ENCODE measurements at places on chromosomes 6 and 20.
A peak's percentile ranks its signal among the peaks of the same experiment; 100 is the strongest.

GRCh38 chr6:110799189-110799588 lies 16.1 kb downstream of the CDK19 start:
- no peak overlapping the region for H3K27ac ChIP-seq
- no peaks in the 10 kb centered on the region for H3K4me1 ChIP-seq
- DNase-seq: no peak

- H3K4me3 ChIP-seq: no peak overlapping the region
- no peak overlapping the region for H3K27ac ChIP-seq
- no peaks in the 10 kb centered on the region for H3K27me3 ChIP-seq
- DNase-seq: no peak
These were observed 733.3 kb downstream of the HACE1 start for GRCh38 chr6:104126315-104127005.

- no peak overlapping the region for H3K27ac ChIP-seq
- peaks cover 24% of the 10 kb centered on the region for H3K4me1 ChIP-seq
- H3K27me3 ChIP-seq: no peaks in the 10 kb centered on the region
- no peaks in the 10 kb centered on the region for H3K36me3 ChIP-seq
- no peak for DNase-seq
These were observed 52.5 kb downstream of the CHMP4B start for GRCh38 chr20:33863440-33864323.

DNA sequence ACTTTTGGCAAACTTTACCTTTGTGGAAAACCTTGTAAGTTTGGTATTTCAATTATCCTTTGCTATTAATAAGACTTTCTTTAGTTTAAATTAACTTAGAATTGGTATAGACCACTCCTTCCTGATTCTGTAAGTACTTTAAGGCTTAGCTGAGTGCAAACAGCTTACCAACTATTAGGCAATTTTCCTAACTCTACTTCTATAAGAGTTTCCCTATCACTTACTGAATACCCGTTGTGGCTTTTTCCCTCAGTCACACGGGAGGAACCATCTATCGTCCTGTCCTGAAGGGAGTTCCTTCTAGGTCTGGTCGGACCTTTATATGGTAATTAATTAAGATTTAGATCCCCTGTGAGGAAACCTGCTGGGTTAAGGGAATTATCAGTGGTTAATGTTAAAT lies 9.6 kb downstream of the SLC35A1 start:
- no peak overlapping the region for H3K27ac ChIP-seq
- no peaks in the 10 kb centered on the region for H3K4me1 ChIP-seq
- no peaks in the 10 kb centered on the region for H3K27me3 ChIP-seq
- H3K4me3 ChIP-seq: no peak overlapping the region
- DNase-seq: no peak
- H3K36me3 ChIP-seq: peaks cover 37% of the 10 kb centered on the region

DNA sequence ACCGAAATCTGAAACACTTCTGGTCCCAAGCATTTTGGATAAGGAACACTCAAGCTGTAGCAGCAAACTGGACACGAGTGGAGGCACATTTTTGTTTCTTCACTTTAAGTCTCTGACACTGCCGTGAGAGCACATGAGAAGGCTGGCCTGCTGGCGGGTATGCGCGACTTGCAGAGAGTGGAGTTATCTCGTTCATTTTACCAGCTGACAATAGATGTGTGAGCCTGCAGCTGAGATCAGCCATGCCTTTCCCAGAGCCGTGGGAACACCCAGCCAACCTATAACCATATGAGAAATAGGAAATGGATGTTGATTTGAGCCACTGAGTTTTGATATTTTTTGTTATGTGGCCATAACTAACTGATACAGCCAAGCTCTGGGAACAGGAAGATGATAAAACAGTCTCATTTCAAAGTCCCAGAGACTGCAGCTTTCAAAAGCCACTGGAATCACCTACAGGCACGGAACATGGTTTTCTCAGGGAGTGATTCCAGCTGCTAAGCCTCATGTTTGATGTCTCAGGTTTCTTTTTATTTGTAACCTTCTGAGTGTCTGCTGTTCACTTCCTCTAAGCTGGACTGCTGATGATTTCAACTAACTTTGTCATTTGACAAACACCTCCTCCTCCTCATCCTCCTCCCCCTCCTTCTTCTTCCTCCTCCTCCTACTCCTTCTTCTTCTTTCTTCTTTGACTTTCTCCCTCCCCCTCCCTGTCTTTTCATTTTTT lies 28.6 kb upstream of the LAMP5 start:
- no peak overlapping the region for H3K4me3 ChIP-seq
- DNase-seq: no peak
- H3K27me3 ChIP-seq: no peaks in the 10 kb centered on the region
- peaks cover 4% of the 10 kb centered on the region for H3K4me1 ChIP-seq

DNA sequence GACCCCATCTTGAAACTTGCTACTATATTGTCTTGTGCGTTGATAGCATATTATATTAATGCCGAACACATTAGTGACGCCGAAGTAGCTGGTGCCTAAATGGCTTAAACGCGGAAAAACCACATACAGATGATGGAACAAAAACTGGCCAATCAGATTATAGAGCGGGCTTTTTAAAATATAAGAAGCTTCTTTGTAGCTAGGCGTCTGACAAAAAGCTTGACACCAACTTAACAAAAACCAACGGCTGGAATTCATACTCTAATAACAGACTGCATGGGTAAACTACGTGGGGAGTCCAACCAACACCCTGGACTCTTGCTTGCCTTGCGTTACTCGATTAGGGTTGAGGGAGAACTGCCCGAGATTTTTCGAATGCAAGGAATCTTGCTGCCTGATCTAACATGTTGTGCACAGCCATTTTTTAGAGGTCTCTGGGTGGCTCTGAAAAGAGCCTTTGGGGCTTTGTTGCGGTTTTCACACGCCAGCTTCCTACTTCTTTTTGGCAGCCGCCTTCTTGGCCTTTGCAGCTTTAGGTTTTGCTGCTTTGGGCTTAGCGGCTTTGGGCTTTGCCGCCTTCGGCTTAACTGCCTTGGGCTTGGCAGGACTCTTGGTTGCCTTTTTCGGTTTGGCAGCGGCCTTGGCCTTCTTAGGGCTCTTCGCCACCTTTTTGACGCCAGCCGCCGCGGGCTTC lies 45.7 kb downstream of the OR2B2 start:
- H3K4me1 ChIP-seq: peaks cover 17% of the 10 kb centered on the region
- no peak for DNase-seq
- peaks cover 48% of the 10 kb centered on the region for H3K27me3 ChIP-seq
- peak overlapping the region; percentile 81 for H3K4me3 ChIP-seq

DNA sequence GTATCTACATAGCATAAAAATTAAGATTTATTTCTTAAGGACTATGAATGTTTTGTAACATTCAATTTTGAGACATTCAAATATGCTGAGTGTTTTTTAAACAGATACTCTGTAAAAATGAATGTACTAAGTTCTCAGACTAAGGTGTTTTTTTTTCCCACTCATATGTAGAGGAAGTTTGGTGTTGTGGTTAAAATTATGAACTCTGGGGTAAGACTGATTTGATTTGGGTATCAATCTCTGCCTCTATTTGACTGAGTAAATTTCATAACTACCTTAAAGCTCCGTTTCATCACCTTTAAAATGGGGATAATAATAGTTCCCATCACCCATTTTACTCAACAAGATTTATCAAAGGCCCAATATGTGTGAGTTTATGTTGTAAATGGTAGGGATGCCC lies 386.6 kb upstream of the FLRT3 start:
- no peak overlapping the region for H3K4me3 ChIP-seq
- no peaks in the 10 kb centered on the region for H3K27me3 ChIP-seq
- DNase-seq: no peak
- no peaks in the 10 kb centered on the region for H3K4me1 ChIP-seq
- H3K27ac ChIP-seq: no peak overlapping the region

GRCh38 chr6:6925391-6926164 lies 182.2 kb upstream of the RREB1 start:
- H3K4me3 ChIP-seq: no peak overlapping the region
- no peaks in the 10 kb centered on the region for H3K36me3 ChIP-seq
- no peak for DNase-seq
- no peaks in the 10 kb centered on the region for H3K27me3 ChIP-seq
- H3K27ac ChIP-seq: no peak overlapping the region

- H3K27ac ChIP-seq: peak overlapping the region; percentile 25
- no peaks in the 10 kb centered on the region for H3K27me3 ChIP-seq
- H3K4me1 ChIP-seq: no peaks in the 10 kb centered on the region
- no peaks in the 10 kb centered on the region for H3K36me3 ChIP-seq
- no peak for DNase-seq
These were observed 35.1 kb upstream of the IRAK1BP1 start for GRCh38 chr6:78832091-78832808.

GRCh38 chr6:104887350-104887749 lies 27.6 kb upstream of the HACE1 start:
- H3K4me1 ChIP-seq: no peaks in the 10 kb centered on the region
- no peak overlapping the region for H3K4me3 ChIP-seq
- no peak for DNase-seq
- no peak overlapping the region for H3K27ac ChIP-seq
- H3K36me3 ChIP-seq: no peaks in the 10 kb centered on the region

DNA sequence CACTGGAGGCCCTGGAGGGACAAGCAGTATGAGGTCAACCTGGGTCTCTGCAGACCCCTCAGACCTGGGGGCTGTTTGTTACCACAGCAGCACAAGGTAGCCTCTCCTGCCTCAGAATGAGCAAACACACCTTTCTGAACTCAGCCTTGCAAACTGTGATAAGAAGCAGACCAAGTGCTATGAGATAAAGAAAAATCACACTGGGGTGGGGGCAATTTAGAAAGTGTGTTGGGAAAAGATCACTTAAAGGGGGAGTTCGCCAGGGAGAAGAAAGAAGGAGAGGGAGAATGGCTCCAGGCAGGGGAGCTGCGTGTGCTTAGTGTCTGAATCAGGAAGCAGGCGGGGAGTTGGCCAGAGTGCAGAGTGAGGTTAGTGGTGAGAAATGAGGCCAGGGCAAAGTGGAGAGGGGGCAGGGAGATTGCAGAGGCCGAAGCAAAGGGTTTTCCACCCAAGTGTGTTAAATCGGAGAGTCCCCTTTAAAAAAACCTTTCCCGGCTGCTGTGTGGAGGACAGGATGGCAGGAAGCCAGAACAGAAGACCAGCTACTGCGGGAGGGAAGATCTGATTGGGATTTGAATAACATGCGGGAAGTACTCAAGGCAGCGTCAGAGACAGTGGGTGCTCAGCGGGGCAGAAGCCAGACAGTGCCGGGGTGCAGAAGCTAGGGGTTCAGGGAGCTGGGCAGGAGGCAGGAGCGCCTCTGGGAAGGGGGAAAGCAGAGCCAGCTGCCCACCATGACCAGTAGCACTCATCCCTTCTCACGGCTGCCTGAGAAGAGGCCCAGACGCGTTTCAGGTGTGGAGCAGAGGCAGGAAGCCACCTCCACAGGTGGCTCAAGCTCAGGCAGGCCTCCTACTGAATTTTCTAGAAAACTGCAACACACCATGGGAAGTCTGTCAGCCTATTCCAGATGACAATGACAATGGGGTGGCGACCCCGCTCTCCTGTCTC lies 9.0 kb downstream of the ADA start:
- DNase-seq: no peak
- H3K27ac ChIP-seq: peak overlapping the region; percentile 74
- H3K4me1 ChIP-seq: peaks cover 39% of the 10 kb centered on the region
- no peak overlapping the region for H3K4me3 ChIP-seq
- H3K36me3 ChIP-seq: no peaks in the 10 kb centered on the region

GRCh38 chr20:17651129-17651759 lies 30.8 kb downstream of the RRBP1 start:
- no peaks in the 10 kb centered on the region for H3K4me1 ChIP-seq
- no peak overlapping the region for H3K4me3 ChIP-seq
- H3K27ac ChIP-seq: peak overlapping the region; percentile 79
- no peak for DNase-seq

GRCh38 chr20:63054681-63055240 lies 48.0 kb upstream of the BHLHE23 start:
- DNase-seq: no peak
- no peak overlapping the region for H3K4me3 ChIP-seq
- H3K27ac ChIP-seq: no peak overlapping the region
- H3K4me1 ChIP-seq: peaks cover 3% of the 10 kb centered on the region

DNA sequence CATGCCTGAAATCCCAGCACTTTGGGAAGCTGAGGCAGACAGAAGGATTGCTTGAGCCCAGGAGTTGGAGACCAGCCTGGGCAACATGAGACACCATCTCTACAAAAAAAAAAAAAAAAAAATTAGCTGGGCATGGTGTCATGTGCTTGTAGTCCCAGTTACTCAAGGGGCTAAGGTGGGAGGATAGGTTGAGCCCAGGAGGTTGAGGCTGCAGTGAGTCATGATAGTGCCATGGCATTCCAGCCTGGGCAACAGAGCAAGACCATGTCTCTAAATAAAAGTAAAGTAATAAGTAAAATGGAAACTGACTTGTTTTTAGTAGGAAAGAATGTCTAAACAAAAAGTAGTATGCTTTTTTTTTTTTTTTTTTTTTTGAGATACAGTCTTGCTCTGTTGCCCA lies 240.7 kb downstream of the ARID1B start:
- no peaks in the 10 kb centered on the region for H3K36me3 ChIP-seq
- H3K27me3 ChIP-seq: no peaks in the 10 kb centered on the region
- no peaks in the 10 kb centered on the region for H3K4me1 ChIP-seq
- no peak overlapping the region for H3K27ac ChIP-seq
- H3K4me3 ChIP-seq: no peak overlapping the region

GRCh38 chr6:21941926-21942325 lies 348.4 kb downstream of the SOX4 start:
- no peak overlapping the region for H3K4me3 ChIP-seq
- no peak overlapping the region for H3K27ac ChIP-seq
- no peaks in the 10 kb centered on the region for H3K27me3 ChIP-seq
- peaks cover 25% of the 10 kb centered on the region for H3K4me1 ChIP-seq
- H3K36me3 ChIP-seq: no peaks in the 10 kb centered on the region
- DNase-seq: no peak

All from tibial nerve (tissue), 4 donors.